NCI-H1105 treated with DMSO at 0.1 percent for 48 hours (cell line): ENCODE measurements at places on chromosomes 13 and 19.

DNA sequence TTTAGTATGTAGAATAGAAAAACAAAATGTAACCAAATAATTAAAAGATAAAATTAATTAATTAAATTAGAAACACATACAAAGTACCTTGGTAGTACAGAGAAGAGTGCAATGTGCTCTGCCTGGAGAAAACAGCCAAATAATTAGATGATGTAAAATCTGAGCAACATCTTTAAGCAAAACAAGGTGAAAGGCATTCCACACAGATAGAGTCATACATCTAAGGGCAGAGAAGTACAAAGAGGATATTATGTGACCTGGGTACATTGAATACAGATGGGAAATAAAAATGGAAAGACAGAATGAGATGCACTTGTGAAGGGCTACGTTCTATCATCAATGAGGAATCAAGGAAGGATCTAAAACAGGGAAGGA lies 25.2 kb upstream of the FNDC3A start:
- DNase-seq: no peak

DNA sequence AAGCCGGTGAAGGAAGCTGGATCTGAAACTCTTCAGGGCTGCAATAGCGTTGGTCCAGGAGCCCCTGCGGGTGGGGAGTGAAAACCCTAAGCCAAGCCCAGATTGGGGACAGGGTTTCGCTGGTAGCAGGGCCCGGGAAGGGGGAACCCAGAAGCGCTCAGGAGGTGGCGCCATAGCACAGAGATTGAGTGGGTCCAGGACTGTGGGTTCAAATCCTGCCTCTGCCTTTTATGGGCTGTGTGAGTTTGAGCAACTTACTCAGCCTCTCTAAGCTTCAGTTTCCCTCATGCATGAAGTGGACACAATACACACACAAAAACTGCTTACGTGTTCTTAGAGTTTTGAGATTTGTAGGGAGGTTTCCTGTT lies 8.3 kb upstream of the SYCN start:
- no peak for DNase-seq

DNA sequence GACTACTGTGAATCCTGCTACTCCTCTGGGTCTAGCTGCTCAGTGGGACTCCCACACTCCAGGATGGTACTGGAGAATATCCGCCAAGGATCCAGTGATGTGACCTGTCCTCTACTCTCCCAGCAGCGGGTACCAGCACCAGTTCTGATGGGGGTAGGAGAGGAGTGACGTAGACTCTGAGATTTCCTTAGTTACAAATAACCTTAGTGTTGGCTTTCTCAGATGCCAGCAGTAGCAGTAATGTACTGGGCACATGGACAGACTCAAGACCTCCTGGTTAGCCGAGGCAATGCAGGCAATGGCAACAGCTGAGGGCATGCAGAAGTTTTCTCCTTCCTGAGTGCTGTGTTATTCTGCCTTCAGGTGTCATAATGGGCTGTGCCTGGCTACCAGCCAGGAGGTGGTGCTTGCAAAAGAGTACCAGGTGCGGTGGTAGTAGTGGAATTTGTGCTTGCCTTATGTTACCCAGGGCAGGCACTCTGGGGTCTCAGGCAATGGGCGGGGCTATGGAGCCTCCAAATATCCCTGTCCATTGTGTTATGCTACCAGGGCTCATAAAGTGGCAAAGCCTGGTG lies 105.3 kb upstream of the KLF5 start:
- DNase-seq: peak; percentile 49

GRCh38 chr13:43166644-43167457 lies 143.5 kb downstream of the DNAJC15 start:
- peak; percentile 39 for DNase-seq

DNA sequence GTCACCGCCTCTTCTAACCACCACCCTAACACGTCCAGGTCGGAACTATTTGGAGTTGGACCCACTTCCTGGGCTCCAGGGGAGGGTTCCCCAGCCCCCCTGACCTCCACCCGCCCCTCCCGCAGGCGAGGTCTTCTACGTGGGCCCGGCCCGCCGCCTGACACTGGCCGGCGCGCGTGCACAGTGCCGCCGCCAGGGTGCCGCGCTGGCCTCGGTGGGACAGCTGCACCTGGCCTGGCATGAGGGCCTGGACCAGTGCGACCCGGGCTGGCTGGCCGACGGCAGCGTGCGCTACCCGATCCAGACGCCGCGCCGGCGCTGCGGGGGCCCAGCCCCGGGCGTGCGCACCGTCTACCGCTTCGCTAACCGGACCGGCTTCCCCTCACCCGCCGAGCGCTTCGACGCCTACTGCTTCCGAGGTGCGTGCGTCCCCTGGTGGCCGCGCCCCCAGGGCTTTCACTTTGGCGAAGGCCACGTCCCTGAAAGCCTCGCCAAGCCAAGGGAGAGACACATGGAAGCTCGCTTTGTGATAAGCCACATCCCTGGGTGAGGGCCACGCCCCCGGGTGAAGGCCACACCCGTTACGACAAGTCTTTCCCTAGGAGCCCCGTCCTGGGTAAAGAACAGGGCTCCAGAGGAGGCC lies 13.2 kb downstream of the NCAN start:
- DNase-seq: peak; percentile 79

GRCh38 chr19:18155095-18156087 lies 2.4 kb downstream of the PIK3R2 start:
- no peak for DNase-seq

- DNase-seq: peak; percentile 66
Observed at GRCh38 chr19:3274942-3275582, 50.6 kb downstream of the CELF5 start.

DNA sequence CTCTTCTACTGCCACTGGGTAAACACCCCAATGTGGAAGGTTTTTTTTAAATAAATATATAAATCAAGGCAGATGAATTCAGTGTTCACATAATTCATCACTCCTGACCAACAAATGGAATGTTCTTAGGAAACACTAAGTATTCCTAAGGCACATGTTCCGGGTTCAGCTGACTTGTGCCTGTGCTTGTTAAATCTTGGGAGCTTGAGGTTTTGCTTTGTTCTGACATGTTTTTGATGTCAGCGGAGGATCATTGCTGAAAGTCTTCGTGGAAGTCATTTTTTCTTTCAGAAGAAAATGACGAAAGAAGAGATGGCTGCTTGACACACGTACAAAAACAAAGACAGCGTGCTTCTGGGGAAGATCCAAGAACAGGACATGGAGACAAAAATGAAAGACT lies 185.8 kb downstream of the MZT1 start:
- no peak for DNase-seq

DNA sequence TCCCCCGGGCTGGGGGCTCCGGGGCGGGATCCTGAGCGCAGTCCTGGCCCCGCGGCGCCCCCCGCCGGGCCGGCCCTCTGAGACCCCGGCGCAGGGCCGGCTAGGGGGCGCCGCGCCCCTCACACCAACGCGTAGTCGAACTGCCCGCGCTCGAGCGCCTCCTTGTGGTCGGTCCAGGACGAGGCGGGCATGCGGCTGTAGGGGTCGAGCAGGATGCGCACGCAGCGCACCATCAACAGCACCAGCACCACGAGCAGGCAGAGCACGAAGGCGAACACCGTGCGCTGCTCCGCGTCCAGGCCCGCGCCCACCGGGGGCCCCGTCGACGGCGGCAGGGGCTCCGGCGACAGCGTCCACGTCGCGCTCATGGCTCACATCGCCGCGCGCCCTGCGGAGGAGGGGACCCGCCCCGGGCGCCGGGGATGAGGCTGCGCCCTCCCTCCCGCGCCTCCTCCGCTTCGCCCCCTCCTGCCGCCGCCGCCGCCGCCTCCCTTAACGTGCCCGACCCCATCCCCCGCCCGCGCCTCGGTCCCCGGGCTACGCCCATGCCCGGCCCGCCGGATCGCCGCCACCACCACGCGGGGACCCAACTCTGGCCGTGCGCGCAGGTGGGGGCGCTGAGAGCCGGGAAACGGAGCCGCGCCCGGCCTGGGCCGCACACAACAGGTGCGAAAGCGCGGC lies 624 bp downstream of the CTXN1 start:
- peak; percentile 74 for DNase-seq

DNA sequence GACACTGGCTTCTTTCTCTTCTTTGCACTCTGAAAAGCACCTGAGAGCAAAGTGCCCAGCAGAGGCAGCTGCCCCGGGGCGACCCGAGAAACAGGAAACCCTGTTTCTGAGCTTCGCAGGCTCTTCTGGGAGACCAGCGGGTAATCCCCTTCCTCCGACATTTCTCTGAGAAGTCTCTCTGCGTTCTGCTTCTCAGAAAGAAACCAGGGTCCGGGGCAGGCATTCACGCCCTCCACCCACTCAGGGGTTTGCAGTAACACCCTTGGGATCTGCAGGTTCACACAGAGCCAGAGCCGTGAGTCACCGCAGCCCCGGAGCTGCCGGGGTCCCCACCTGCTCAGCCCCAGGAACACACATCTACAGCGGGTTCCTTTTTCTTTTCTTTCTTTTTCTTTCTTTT lies 86.0 kb downstream of the GADD45B start:
- DNase-seq: no peak

GRCh38 chr13:43831088-43831487 lies 44.3 kb upstream of the ENOX1 start:
- no peak for DNase-seq

- no peak for DNase-seq
Observed at GRCh38 chr13:110062777-110063442, 244.0 kb downstream of the COL4A1 start.

GRCh38 chr13:40187841-40188591 lies 478.4 kb downstream of the FOXO1 start:
- DNase-seq: no peak

DNA sequence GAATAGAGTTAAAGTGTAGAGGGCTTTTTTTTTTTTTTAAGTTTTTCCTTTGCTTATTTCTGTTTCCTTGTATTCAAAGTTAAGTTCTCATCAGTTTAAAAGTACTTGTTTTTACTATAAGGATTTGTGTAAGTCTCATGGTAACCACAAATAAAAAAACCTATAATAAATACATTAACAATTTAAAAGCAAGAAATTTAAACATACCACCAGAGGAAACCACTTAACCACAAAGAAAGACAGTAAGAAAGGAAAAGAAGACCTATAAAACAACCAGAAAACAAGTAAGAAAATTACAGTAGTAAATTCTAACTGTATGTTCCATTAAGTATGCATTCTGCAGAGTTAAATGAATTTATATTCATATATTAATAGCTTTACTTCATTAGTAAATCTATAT lies 999.1 kb upstream of the ATXN8OS start:
- no peak for DNase-seq

DNA sequence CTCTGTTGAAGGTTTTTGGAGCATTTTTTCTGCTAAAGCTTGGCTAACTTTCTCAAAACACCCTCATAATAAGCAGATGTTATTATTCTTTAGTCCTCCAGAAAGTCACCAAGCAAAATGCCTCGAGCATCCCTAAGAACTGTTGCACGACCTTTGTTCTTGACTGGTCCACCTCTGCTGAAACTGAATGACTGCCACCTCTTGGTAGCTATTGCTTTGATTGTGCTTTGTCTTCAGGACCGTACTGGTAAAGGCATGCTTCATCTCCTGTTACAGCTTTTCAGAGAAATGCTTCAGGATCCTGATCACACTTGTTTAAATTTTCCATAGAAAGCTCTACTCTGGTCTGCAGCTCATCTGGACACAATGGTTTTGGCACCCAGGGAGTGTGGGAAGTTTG lies 254.8 kb downstream of the DCT start:
- DNase-seq: no peak

GRCh38 chr13:33694546-33694945 lies 123.4 kb upstream of the RFC3 start:
- DNase-seq: no peak

- no peak for DNase-seq
Observed at GRCh38 chr13:49210114-49210513, 10.0 kb upstream of the MLNR start.

- peak; percentile 31 for DNase-seq
Observed at GRCh38 chr19:12779162-12779993, 4.0 kb upstream of the HOOK2 start.

DNA sequence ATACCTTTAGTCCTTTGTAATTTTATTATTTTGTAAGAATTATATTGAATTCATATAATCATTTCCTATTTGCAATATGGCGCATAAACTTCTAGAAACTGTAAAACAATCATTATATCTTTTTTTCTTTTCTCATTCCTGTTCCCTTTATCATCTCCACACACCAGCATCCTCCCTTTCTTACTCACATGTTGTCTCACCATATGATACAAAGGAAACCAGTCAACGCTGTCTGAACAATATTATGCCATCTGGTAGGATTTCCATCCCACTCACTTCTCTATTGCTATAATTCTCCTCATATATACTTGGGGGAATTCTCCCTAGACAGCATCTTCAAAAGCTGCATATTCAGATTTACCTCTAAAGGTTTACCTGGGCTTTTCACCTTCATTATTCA lies 389.8 kb downstream of the NDFIP2 start:
- no peak for DNase-seq

- DNase-seq: peak; percentile 60
Observed at GRCh38 chr13:43783820-43784219, 3.0 kb downstream of the ENOX1 start.

GRCh38 chr19:9431475-9431874 lies 3.9 kb downstream of the ZNF266 start:
- no peak for DNase-seq

GRCh38 chr13:107276936-107277335 lies 709.0 kb upstream of the ARGLU1 start:
- DNase-seq: no peak

DNA sequence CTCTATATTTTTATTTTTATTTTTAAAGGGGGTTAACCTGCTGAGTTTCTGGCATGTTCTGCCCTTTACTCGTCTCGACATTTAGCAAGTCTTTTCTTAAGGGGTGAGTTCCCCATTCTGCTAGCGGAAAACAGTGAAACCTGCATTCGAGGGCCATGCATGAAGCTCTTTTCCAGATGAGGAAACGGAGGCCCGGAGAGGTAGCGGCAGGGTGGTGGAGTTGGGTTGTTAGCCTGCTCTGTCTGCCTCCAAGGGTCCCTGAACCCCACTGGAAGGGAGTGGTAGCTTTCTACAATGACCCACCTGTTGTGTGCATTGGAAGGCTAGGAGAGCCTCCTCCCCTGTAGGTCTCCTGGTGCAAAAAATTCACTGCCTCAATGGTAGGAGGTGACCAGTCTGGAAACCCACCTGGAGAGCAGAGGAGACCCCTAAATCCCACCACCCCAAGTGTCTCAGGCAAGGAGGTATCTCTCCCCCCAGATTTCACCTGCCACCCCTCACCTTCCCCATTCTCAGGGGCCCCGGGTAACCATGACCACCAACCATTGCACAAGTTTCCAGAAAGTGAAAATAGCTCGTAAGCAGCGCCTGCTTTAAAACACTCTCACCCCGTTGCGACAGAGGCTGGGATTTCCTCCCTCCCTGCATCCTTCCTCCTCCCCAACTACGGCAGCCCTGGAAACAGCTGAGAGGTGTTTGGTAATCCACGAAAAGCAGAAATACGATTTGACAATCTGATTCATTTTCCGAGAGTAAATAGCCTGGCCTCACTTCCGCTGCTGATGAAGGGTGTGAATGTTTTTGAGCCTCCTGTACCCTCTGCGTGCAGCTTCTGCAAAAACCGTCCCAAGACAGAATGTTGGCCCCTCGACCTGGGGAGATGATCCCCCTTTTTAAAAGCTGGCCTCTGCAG lies 3.5 kb downstream of the KLF2 start:
- DNase-seq: no peak

- DNase-seq: peak; percentile 72
Observed at GRCh38 chr19:9586764-9587163, 2.5 kb upstream of the ZNF121 start.
